Neural crest cell (in vitro differentiated cells): ENCODE measurements at places on chromosomes 6 and 20.

DNA sequence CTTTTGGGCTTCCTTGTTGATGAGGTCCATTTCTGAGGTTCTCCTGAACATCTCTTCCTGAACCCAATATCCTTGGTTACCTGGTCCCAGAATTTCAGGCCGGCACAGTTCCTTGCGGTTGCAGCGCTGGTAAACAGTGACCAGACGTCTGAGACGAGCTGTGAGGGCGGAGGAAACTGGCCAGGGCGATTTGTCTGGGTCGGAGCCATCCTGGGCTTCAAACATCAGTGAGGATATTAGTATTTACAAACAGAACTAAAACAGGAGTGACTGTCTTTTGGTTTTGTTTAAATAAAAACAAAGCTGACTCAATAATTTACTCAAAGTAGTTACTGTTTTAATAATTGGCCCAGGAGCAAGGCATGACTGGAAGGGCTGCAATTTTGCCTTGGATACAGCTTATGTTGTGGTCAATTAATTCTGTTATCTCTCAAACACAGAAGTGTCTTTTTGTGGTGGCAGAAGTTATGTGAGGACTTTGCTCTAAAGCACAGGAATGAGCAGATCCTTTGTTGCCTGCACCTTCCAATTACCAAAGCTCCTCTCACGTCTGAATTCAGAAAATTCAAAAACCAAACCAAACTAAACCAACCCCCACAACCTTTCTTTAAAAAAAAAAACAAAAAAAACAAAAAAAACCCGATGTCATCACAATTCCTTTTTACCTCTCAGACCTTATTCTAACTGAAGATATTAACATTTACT, 58.7 kb upstream of the EMILIN3 start:
- no peak for DNase-seq

DNA sequence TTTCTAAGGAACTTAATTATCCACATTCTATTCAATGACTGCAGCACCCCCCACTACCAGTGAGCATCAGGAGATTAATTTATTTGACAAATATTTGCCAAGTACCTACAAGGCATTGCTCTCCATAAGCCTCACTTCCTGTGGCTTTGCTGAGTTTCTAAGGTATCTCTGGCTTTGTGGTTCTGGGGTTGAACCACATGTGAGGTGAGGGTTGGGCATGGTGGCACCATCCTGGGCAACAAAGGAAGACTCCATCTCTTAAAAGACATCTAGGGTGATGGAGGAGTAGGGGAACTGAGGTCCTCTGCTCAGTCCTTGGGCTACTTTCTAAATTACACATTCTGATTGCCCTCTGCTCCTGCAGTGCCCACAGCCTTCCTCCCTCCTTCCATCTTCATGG, 25.5 kb upstream of the WFDC2 start:
- DNase-seq = no peak

DNA sequence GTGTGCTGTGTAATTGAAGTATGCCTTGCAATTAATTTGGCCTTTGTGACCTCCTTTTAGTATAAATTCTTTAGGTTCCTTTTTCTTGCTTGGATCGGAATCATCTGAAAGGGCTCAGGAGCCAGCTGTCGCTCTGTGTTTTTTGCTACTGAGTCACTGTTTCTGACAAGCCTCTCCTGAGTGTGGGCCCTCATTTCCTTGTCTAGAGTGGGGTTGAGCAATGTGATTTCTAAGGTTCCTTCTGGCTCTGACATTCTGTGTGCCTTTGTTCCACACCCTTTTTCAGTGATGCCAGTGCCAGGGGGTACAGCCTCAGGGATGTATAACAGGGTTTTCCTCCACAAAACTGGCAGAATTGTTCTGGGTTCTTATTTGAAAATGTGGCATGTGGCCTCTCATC, 26.5 kb downstream of the DAAM2 start:
- no peak for DNase-seq

DNA sequence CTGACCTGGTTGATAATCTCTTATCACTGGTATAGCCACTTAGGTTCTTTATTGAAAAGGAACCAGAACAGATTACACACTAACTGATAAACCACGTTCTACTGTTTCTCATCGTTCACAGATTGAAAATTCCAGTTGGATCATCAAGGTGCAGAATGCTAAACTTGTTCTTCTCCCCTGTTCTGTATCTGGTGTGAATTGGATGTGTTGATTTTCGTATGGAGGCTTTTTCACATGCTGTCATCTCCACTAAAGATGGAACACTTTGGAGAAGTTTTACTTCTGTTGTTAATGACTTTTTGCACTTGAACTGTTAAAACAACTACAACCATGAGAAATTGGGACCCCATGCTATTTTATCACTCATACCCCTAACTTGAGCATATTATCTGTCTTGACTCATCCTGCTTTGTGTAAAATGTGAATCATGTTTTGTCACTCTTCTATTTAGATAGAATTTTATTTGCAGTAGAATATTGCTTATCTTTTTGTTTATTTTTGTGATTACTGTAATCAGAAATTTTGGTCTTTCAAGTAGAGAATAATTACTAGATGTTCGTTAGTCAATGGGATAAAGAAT, 17.5 kb downstream of the VAPB start:
- DNase-seq = no peak
